ENCODE measurements at places on chromosomes 5 and 9. TPM values are rescaled to one million over a fixed set of nuclear protein-coding genes. Genes with fewer than 3 reads are reported as not detected.

- peak; percentile 88 for DNase-seq
Measured at GRCh38 chr9:128203024-128203706, at the start of gene DNM1. Gene DNM1 (plus strand): TSS chr9:128203379. CDS start chr9:128203471, 92 bp downstream.

DNA sequence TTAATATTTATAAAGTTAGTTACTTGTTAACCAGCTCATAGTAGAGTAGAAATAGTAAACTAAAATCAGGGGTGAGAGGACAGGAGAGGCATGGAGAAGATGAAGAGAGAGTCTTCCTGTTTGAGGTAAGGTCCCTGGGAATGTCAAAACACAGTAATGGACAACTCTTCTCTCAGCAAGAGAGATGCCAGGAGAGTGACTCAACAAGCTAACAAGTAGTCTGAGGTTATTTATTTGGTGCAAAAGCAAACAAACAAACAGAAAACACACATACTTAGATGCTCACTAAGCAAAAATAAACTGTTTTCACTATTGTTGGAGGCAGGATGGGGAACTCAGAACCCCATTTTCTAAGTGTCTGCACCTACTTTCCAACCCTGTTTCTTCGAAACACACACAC is 333.2 kb upstream of the RFX3 start:
- no peak for DNase-seq

GRCh38 chr9:115386963-115387770 is 269.2 kb upstream of the TNC start:
- no peak for DNase-seq

DNA sequence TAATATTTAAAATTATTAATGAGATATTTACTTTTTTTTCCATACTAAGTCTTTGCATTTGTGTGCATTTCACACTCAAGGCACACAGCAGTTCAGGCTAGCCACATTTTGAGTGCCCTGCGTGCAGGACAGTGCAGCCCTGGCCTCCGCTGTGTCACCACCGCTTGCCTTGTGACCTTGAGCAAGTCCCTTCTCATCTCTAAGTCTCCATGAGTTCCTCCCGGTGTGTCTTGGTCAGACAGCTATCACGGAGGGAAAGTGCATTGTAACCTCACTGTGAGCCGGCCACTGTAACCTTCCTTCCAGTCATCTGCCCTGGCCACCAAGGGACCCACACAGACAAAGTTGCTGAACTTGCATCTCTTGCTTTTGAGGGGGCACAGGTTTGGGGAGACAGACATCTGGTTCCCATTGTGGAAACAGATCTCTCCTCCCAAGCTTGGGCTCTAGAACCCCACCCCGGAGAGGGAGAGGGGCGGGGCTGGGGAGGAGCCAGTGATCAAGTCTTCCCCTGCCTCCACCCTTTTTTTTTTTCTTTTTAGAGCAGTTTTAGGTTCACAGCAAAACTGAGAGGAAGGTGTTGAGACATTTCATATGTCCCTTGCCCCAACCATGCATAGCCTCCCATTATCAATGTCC is 96.8 kb downstream of the C9orf50 start:
- no peak for DNase-seq

GRCh38 chr9:99592834-99593574 is 228.7 kb upstream of the NR4A3 start:
- no peak for DNase-seq

GRCh38 chr9:124084087-124084486 is 72.5 kb downstream of the LHX2 start:
- DNase-seq: no peak

DNA sequence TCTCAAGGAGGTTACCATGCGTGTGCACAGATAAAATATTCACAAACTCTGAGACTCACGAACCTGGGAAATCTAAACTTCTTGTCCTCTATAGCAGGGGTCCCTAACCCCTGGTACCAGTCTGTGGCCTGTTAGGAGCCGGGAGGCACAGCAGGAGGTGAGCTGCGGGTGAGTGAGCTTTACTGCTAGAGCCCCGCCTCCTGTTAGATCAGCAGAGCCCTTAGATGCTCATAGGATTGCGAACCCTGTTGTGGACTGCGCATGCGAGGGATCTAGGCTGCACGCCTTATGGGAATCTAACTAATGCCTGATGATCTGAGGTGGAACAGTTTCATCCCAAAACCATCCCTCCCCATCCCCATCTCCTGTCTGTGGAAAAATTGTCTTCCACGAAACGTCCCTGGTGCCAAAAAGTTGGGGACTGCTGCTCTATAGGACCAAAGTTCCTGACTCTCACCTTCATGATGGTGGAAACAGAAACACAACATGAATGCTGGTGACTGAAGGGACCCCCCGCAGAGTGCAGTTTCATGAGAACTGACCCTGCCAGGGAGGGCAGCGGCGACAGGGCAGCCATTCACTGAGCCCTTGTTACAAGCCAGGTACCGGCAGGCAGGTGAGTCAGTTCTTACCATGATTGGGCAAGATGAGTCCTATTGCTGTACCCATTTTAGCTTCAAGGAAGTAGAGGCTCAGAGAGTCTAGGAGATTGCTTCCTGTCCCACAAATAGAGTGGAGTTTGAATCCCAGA is 181.9 kb downstream of the RGS3 start:
- DNase-seq: no peak

GRCh38 chr5:171659896-171660295 is 125.7 kb upstream of the SMIM23 start:
- no peak for DNase-seq

DNA sequence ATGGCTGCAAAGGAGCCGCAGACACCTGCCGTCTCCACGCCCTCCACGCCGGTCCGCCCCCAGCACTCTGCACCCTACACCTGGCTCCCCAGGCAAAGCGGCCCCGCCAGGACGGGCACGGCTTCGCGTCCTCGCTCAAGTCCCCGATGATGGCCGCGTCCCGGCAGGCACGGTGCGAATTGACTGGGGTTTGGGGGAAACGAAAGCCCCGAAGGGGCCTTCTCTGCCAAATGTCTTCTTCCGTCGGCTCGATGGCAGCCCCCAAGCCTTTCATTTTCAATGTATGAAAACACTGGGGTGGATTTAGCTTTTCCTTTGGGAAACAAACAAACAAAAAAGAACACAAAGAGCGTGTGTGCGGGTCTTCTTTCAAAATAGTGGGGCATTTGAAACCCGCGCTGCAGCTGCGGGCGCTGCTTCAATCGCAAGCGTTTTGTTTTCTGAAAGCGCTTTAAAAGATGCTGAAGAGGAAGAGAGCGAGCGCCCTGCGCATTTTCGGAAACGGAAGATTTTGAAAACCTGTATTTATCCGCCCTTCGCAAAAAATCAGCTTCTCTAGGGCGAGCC is 160.0 kb downstream of the RMI1 start:
- DNase-seq: peak; percentile 59

GRCh38 chr9:93699650-93700049 is 123.3 kb downstream of the PHF2 start:
- no peak for DNase-seq

GRCh38 chr5:50700706-50701105 is 34.3 kb downstream of the PARP8 start:
- no peak for DNase-seq

- DNase-seq: no peak
Measured at GRCh38 chr5:137710086-137710485, 25.8 kb downstream of the KLHL3 start.

GRCh38 chr5:157748760-157749461 is 5.4 kb downstream of the LSM11 start:
- DNase-seq: no peak

DNA sequence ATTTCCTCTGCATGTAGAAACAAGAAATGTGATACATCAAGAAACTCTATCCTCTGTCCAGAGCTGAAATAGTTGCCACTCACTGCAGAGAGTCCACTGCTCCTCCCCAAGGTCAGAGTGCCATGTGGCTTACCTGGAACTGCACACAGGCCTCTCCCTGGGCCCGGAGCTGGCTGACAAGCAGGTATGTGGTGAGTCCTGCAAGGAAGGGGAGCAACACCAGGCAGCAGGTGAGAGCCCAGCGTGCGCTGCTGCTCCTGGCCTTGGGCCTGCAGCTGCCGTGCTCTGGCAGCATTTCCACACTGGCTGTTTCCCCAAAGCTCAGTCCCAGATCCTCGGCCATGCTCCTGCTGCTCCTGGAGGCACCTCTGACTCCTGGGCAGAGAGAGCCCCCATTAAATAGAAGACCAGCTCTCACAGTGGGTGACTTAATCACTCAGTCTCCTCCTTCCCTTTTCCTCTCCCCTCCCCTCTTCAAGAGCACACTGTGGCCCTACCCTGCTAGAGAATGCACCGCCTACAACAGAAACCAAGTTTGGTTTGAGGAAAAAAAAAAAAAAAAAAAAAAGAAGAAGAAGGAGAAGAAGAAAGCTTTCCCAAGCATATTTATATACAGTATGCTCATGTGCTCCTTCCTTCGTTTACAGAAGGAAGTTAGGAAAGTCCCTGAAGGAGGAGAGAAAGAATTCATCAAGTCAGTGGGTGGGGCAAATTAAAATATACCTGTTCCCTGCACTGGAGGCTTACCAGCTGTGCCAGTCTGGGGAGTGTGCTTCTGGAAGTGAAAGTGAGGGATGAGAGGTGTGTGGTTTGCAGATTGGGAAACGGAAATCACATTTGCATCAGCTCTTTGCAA is at the start of gene TNFSF15:
Gene TNFSF15, minus strand, starts transcription at position 370 of the 856 bp plus-strand sequence. Its CDS starts 27 bp downstream, at position 343.
- no peak for DNase-seq

DNA sequence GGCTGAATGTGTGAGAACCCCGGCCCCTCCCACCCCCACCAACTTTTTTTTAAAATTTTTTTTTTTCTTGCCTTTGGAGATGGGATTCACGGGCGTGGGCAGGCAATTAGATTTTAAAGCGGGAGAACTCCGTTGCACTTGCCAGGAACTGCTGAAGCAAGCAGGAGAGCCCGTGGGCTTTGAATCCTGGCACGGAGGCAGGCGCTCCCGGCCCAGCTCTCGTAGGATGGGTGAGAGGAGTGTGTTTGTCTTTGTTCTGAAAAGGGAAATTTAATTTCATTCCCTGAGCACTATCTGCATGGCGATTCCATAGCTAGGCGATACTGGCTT is 54.3 kb upstream of the BOD1 start:
- DNase-seq: peak; percentile 33

- DNase-seq: no peak
Measured at GRCh38 chr5:92402956-92403702, 1020.0 kb upstream of the ARRDC3 start.

DNA sequence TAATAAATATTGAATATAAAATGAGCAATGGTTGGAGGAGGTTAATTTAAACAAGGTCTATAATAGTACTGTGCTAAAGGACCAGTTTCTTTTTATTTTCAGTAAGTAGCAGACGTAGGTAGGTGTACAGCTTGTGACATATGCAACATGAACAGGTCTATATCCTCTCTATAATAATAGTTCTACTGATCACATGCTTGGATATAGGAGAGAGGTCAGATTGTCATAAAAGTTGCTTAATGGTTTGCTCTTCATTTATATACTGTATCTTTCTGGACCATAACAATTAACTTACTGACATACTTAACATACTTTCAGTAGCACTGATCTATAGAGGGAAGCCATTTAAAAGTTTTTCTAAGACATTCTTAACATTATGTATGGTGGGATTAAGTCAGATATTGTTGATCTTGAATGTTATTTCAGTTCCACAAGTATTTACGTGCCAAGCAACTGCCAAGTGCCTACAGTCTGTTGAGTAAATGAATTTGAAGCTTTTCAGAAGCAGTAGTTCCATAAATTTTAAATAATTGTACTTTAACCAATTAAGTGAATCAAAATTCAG is 68.0 kb downstream of the DENND4C start:
- DNase-seq: no peak

SLCO6A1 gene
- polyA plus RNA-seq: not detected

TMEM174 gene
- not detected for polyA plus RNA-seq

All from right cardiac atrium (tissue), 5 donors.